ENCODE measurements at places on chromosomes 11 and 22. TPM values are rescaled to one million over a fixed set of nuclear protein-coding genes. Genes with fewer than 3 reads are reported as not detected.

Gene LRRC55
- 0.04 TPM for total RNA-seq

Gene TMEM132A
- total RNA-seq = 66.0 TPM

Gene HTR3B
- not detected for total RNA-seq

Gene VSIG10L2
- total RNA-seq = not detected

Gene SCUBE2
- 1.4 TPM for total RNA-seq

Gene LRRC56
- 1.5 TPM for total RNA-seq

- no peak for DNase-seq
Measured at GRCh38 chr11:96026310-96026709, 102.4 kb upstream of the MTMR2 start.

- DNase-seq = no peak
Measured at GRCh38 chr22:30167296-30167695, 79.3 kb downstream of the LIF start.

DNA sequence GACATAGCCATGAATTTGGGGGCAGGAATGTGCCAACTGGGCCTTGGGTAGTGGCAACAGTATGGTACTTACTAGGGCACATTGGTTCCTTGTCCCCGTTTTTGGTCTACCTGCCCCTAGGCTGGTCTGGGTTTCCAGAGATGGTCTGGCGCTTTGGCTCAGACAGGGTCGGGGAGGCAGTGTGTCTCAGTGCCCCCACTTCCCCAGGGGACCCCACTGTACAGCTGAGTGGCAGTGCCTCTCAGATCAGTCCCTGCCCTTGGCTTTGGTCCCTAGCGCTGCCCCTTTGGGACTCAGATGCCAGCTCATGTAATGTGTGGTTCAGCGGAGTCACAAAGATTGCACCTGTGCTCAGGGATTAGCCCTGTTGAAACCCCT, 3.3 kb downstream of the RIC8A start:
- no peak for DNase-seq

- no peak for DNase-seq
Measured at GRCh38 chr11:17855531-17856290, 121.1 kb downstream of the KCNC1 start.

DNA sequence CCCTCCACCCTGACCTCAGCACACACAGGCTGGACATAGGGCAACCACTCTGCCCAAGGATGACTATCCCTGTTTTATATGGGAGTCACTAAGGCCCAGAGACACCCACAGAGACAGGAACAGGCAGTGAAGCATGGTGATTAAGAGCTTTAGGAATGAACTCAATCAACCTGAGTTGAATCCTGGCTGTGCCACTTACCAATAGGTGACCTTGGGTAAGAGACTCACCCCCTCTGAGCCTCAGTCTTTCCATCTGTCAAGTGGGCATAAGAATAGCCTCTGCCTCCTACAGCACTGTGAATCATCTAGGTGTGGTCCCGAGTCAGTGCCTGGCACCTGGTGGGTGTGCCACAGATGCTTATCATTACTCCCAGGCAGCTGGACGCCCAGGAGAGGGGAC, 6.8 kb downstream of the CRYBB1 start:
- no peak for DNase-seq

DNA sequence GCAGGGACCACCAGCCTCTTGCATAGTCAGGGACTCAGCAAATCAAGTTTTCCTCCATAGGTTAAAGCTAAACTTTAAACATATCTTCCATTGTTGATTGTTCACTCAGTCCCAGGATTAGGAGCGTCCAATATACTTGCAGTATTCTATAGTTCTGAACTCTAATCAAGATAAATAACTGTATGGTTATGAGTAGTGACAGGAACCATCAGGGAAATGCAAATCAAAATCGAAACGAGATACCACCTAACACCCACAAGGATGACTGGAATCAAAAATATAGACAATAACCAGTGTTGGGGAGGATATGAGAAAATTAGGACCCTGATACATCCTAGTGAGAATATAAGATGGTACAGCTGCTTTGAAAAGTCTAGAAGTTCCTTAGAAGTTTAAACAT, 190.0 kb downstream of the ETS1 start:
- no peak for DNase-seq

GRCh38 chr22:27386186-27386585, 415.4 kb downstream of the MN1 start:
- DNase-seq = no peak

- DNase-seq = no peak
Measured at GRCh38 chr11:129090056-129090455, 102.1 kb downstream of the ARHGAP32 start.

GRCh38 chr22:37206841-37207821, 5.1 kb downstream of the SSTR3 start:
- DNase-seq = no peak

GRCh38 chr11:27904358-27905055, 203.4 kb downstream of the KIF18A start:
- no peak for DNase-seq

DNA sequence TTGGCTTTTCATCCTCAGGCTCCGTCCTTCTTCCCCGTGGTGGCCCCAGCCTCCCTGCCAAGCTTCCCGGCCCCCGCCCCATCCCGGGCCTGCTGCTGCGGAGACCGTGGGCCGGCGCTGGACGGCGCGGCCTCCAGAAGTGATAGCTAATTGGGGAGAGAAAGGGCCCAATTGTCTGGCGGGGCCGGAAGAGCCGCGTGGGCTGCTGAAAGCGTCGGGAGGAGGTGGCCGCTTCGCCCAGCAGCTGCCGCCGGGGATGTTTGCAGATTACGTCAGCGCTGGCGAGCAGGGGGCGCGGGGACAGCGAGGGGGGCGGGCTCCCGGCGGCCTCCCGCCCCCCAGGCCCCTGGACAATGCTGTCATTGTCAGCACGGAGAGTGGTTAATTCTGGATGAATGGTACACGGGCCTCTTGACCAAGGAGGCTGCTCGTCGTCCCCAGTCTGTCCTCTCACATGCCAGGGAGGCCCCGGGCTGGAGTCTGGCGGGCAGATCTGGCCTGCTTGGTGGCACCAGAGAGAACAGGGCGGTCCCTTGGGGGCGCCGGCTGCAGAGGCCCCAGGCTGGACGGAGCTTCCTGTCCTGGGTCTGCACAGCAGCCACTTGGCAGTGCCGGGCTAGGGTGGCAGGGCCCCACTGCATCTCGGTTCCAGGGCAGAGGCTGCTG, 1.6 kb downstream of the SMIM38 start:
- DNase-seq = peak; percentile 77

DNA sequence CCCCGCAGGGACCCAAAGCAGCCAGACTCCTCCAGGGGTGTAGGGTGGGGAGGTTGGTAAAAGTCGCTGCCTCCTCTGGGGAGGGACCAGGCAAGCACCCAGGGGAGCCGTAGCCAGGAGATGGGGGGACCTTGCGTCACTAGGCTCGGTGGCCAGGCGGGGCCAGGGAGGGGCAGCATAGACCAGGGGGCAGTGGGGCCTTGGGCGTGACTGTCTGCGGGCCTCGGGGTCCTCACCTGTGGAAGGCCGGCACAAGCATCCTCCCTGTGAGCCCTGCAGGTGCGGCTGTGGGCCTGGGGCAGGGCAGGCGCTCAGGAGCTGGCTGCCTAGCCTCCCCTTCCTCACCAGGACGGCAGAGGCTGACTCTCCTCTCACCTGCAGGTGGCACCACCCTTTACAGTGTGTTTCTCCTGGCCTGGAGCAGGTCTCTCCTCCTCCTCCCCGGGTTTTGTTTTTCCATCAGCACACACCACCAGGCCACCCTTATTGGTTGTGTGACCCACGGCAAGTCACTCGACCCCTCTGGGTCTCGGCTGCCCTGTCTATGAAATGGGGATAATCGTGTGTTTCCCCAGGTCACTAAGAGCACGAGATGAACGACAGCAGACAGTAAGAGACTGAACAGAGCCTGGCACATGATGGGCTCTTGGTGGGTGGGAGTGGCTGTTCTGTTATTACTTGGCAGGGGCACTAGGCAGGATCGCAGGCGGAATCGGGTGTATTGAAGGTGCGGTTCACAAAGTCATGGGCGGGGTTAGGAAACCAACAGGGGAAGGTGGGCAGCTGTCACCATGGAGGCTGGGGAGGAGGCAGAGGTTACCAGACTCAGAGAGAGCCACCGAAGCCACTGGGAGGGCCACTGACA, 52.7 kb downstream of the FLRT1 start:
- peak; percentile 96 for DNase-seq
